ENCODE measurements at places on chromosomes 2 and 18.

- no peak for DNase-seq
These were observed 38.4 kb downstream of the ADCY3 start for GRCh38 chr2:24881623-24882022.

DNA sequence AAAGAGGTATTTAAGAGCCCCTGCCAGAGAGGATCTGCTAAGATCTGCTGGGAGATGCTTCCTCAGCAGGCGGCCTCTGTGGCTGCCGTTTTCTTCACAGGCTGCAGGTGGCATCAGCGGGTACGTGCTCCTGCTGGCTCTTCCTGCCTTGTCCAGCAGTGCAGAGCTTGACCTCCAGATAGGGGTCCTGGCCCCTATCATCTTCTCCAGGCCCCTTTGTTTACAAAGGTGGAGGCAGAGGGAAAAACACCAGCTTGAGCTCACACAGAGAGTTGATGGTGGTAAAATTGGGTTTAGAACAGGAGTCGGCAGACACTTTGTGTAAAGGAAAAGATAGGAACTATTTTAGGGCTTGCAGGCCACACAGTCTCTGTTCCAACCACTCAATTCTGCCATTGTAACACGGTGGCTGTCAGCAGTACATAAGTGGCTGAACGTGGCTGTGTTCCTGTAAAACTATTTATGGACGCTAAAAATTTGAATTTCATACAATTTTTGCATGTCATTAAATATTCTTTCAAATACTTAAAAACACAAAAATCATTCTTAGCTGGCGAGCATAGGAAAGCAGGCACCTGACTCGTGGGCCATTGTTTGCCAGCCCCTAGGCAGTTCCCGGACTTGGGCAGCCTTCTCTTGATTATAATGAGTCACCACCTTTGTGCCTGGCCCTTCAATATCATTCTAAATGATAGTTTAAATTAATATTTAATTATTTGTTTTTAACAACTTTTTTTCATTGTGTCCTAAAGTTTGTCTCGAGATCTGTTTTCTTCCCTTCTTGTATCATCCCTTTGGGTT, 98.2 kb upstream of the B3GNT7 start:
- peak; percentile 64 for DNase-seq

- DNase-seq, result no peak
These were observed 1.8 kb upstream of the E2F6 start for GRCh38 chr2:11467749-11468148.

GRCh38 chr2:183476490-183476889, 352.2 kb downstream of the NUP35 start:
- no peak for DNase-seq

GRCh38 chr2:15145046-15145817, 415.9 kb downstream of the NBAS start:
- no peak for DNase-seq

- DNase-seq, result no peak
These were observed 28.6 kb downstream of the EPG5 start for GRCh38 chr18:45938488-45938935.

DNA sequence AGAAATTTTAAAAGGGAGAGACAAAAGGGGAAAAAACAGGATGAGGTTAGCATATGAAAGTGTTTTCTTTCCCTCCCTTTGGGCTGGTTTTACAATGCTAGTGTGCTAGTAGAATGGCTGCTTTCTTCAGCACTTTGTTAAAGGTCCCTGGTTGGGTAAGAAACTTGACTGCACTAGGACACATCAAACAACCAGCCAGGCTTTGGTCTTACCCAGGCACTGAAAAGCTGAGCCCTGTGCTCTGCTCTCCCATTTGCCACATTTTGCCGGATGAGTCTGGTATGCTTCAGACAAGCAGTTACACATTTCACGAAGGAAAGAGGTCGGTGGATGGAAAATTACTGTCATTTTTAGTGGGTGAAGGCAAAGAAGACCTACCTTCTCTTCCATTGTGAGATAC, 242.0 kb downstream of the DPP10 start:
- DNase-seq, result no peak

DNA sequence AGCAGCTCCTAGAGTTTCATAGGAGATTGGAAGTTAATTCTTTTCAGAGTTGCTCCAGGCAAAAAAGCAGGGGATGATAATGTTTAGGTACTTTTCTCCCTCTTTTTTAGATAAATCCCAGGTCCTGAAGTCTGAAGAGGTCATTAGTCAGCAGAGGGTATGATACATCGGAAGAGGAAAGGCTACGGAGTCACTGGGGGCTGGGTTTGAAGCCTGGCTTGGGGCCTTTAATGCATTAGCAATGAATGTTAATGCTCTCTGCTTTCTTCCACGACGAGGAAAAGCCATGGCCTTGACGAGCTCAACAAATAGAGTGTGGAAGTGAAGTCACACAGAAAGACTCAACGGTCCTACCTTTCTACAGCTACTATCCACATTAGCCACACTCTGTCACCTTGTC, 235.1 kb downstream of the NCKAP5 start:
- no peak for DNase-seq

DNA sequence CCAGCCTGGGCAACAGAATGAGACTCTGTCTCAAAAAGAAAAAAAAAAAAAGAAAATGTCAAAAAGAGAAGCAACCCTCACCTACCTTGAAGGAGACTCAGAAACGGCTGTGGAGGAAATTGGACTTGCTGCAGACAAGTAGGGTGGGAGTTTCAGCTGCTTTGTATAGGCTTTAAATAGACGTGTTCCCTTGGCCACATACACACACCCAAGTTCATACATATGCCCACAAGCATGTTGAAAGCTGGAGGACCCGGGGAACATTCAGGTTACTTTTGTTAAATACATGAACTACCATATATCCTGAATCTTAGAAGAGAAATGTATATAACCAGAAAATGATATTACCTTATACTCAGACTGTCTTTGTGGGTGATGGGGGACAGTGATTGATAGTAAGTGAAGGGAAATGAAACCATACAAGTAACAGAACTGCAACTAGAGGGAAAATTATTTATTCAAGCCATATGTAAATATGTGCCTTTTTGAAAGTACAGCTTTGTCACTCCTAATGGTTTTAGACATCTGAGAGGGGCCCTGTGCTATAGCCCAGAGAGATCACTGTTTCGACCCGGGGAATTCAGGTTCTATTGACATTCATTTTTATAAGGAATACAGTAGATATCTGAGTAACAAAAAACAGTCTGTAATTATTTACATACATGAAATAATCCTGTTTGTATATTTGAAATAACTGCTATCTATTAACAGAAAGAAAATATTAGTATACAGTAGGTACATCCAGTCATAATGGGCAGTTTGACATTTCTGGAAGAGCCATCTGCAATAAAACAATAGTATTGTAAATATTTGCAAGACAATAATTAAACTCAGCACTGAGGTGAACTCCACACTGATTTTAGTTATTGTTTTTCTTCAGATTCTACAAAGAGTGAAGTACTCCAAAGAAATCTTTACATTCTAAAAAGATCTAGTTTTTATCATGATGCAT, 48.0 kb upstream of the TGIF1 start:
- DNase-seq, result peak; percentile 22

DNA sequence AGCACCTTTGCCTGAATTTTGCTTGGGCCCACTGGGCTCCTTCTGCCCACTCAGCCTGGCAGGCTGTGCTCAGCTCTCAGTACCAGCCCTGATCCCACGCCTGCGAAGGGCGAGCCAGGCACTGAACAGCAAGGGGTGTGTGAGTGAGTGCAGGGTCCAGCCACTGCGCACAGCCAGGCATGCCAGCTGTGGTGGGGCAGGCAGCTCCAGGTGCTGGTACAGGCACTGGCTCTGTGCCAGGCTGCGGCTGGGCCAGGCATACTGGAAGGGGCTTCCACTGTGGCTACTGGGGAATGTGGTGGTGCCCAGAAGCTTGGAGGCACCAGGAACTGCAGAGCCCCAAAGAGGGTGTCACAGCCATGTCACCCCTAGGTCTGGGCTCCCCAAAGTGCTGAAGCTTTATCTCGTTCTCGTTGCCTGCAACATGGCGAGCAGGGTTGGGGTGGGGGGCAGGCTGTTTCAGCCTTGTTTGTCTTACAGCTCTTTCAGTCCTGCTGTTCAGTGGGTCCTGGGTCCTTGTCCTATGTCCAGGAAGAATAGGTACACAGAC, 8.8 kb downstream of the DYSF start:
- no peak for DNase-seq

- DNase-seq, result no peak
These were observed 24.2 kb upstream of the PRLH start for GRCh38 chr2:237542001-237542704.

GRCh38 chr2:8282858-8283252, 399.0 kb upstream of the ID2 start:
- DNase-seq, result no peak

DNA sequence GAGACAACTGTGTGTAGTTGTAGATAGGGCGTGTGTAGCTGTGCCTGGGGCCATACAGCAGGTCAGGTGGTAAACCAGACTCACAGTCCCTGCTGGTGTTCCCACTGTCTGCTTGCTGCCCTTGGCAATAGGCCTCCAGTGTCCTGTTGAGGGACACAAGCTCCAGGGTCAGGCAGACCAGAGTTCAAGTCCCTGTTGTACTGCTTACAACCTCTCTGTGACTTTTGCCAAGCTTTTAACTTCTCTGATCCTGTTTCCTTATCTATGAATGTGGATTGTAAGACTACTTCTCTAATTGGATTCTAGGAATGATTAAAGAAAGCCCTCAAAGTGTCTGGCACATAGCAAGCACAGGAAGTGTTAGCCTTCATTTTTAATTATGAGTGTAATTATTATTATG, 68.6 kb downstream of the MERTK start:
- DNase-seq, result no peak

DNA sequence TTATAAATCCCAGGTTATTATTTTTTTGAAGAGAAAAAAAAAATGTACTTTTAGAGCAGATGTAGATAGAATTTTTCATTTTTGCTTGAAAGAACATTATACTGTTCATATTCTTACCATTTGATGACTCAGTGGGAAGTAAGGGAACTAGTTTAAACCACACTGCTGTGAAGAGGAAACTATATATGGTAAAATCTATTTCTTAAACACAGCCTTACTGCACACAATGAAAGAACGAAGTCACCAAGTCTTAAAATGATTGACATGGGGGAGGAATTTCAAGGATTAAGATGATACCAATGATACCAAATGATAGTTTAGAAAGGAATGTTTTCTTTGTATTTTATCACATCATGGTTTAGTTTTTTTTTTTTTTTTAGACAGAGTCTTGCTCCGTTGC, 5.0 kb downstream of the ACTR2 start:
- no peak for DNase-seq

DNA sequence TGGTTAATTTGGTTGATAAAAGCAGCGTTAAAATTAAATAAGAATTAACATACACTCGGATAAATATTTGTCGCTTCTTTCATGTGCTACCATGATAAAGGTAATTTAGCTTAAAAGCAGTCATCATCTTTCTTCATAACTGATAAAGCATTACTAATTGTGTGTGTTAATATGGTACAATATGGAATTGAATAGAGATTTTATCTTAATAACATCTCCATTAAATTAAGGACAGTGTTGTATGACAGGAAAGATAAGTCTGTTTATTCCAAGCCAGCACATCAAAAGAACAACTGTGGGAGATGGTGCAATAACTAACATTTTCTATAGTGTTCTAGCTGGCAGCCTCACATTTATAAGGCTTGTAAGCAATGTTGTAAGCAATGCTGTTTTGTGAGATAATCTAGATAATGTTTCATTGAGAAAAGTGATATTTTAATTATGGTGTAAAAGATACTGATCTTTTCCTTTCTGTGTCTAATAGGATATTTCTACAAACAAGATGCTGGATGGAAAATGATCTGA, 64.4 kb upstream of the AFF3 start:
- DNase-seq, result no peak

DNA sequence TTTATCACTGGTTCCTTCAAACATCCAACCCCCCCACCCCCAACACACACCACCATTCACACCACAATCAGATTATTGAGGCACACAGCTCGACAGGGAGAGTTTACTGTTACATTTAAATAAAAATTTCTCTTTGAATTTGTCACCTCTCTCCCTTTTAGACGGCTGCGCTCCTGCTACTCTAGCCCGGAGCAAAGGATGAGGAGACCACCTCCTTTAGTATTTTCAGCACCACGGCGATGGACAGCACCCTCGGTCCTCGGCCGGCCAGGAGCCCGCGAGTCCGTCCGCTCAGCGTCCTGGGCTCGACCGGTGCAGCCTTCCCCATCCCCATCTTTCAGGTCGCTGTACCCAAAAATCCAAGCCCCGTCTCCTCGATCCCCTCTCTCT, 892 bp downstream of the CELF4 start:
- DNase-seq, result no peak

DNA sequence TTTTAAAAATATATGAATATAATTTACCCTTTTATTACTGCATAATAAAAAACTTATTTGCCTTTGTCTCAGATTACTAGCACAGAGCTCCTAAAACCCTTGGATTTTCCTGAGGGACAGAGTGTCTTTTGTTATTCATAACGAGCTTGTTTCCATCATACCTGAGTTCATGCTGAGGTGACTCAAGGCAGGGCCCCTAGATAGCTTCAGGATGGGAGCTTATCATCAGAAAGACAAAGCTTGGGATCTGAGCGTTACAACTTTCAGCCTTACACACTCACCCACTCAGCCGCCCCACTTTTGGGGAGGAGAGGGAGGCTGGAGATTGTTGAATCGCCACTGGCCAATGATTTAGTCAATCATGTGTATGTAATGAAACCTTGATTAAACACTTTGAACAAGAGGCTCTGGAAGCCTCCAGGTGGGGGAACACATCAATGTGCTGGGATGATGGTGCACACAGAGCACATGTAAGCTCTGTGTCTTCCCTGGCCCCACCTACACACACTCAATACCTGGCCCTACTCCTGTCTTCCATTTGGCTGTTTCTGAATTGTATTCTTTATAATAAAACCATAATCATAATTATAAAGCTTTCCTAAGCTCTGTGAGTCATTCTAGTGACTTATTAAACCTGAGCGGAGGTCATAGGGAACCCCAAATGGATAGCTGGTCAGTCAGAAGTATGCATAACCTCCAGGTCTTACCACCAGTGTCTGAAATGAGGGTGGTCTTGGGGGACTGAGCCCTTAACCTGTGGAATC, 28.5 kb upstream of the DNAH7 start:
- no peak for DNase-seq

DNA sequence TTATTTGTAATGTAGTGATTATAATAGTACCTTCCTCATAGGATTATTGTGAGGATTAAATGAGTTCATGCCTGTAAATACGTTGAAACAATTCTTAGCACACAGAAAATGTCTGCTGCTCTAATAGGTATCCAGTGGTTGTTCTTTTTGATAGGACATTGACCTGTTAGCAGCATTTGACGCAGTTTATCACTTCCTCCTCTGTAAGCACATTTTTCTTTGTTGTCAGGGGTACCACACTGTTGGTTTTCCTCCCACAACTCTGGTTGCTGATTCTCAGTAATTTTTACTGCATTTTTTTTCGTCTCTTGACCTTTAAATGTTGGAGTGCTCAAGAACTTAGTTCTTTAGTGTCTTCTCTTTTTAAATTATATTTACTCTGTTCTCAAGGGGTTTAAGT, 15.4 kb downstream of the PPM1B start:
- no peak for DNase-seq

DNA sequence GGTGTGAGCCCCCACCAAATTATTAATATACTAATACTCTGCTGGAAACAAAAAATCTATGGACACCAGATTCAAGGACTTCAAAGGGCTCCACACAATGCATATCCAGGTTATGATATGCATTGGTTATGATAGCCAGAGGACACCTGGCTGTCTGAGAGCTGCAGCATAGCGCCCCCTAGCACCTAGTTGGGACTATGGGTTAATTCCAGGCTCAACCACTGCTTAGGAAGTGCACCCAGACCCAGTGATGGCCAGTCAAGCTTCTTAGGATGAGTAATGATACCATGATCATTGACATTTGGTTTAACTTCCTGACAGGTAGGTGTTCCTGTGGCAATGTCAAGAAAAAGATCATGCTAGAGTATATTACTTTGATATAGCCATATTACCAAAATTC, 3.8 kb upstream of the FRZB start:
- DNase-seq, result no peak
